ENCODE measurements at places on chromosomes 2 and 18.
A peak's percentile ranks its signal among the peaks of the same experiment; 100 is the strongest.

GRCh38 chr2:231181860-231182512, 16.4 kb upstream of the ARMC9 start:
- no peak for DNase-seq

GRCh38 chr2:11022591-11023273, 111.0 kb downstream of the KCNF1 start:
- no peak for DNase-seq

GRCh38 chr18:66226782-66227181, 377.1 kb downstream of the CDH19 start:
- DNase-seq = no peak

DNA sequence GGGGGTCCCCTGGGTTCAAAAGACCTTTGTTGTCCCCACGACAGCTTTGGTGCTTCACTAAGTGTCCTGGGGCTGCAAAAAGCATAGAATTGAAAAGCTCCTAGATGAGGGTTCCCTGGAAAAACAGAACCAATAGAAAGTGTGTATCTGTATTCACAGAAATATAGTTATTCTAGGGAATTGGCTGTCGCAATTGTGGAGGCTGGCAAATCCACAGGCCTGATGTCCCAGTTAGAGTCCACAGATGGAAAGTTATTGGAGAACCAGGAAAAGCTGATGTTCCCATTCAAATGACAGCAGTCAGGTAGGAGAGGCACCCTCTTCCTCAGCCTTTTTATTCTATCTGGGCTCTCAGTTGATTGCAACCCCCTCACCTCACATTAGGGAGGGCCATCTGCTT, 65.5 kb downstream of the LONRF2 start:
- DNase-seq = no peak

GRCh38 chr2:226556050-226556449, 243.6 kb downstream of the IRS1 start:
- DNase-seq = no peak

GRCh38 chr2:90645-91312, 44.5 kb upstream of the FAM110C start:
- no peak for DNase-seq

DNA sequence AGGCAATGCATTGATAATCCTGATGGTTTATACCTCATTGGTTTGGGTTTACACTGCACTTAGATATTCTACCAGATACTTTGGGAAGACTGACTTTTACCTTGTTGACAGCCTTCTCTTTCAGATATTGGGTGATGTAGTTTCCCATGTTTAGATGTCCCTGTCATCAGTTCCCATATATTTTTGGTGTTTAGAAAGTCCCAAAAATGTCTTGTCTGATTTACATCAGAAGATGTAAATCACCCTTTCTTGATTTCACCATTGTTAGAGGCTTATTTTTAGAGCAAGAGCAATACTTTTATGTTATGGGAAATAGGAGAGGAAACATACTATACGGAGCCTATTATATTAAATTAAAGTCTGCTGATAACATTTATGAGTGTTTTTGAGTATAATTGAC, 14.4 kb upstream of the CCDC102B start:
- DNase-seq = no peak

DNA sequence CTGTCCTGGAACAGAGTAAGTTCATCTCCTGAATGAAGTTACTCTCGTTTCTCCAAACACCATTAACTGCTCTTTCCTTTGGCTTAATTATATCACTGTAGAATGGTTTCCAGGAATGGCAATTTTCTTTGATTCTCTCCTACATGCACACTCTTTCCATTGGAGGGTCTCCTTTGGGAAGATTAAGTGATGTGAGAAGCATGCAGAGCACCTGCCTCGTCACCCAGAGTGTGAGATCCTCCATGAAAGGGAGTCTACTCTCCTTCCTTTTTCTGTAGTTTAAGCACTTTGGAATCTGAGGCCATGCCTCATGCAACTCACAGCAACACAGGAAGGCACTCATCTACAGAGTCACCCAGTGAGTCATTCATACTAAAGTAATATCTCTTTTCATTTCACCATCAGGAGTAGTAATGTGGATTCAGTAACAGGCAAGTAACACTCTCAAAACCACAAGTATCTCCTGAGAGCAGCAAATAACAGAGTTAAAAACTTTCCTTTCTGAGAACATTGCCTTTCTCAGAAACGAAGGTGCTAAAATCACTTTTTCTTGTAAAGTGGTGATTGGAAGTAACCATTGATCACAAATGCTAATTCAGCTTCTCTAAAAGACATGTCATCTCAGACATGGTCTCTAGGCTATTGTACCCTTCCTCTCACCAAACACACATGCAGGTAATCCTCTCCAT, 52.8 kb upstream of the IL1RL1 start:
- DNase-seq = no peak

DNA sequence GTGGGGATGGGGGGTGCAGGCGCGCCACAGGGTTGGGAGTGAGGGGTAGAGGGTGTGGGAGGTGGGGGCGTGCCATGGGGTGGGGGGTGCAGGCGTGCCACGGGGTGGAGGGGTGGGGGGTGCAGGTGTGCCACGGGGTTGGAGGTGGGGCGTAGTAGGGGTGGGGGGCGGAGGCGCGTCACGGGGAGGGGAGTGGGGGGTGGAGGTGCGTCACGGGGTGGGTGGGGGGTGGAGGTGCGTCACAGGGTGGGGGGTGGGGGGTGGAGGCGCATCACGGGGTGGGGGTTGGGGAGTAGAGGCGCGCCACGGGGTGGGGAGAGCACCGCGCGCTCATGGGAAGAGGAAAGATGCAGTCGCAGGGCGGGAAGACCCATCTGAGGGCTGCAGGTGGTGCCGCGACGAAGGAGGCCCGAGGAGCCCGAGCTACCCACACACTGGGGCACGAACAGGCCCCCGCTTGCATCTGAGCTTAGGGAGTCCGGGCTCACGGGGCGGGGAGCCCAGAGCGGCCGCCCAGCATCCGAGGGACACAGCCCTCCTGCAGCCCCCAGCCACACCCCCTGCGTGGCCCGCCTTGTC, 37.5 kb downstream of the SNED1 start:
- peak; percentile 63 for DNase-seq

GRCh38 chr2:31107591-31108300, 30.5 kb downstream of the GALNT14 start:
- DNase-seq = peak; percentile 33

DNA sequence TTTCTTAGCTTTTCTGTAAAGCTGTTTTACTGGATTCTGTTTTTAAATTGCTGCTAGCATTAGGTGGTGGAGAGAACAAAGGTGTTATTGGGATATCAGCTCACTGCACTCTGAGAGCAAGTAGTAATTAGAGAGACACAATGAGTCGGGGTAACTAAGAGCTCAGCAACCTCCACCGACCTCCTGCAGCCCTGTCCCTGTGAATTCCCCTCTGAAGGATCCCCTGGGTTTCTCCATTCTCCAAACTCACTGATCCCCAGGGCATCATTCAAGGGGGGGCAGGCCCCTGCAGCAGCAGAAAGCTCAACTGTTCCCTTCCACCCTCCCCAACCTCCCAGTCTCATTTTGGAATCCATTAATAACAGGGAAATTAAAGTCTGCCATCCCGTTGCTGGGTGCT, 73.0 kb downstream of the MTCL1 start:
- no peak for DNase-seq
